HT-29 (cell line): ENCODE measurements at places on chromosomes 5 and 9.

GRCh38 chr9:123376218-123377071, 20.4 kb downstream of the CRB2 start:
- no peak for DNase-seq

DNA sequence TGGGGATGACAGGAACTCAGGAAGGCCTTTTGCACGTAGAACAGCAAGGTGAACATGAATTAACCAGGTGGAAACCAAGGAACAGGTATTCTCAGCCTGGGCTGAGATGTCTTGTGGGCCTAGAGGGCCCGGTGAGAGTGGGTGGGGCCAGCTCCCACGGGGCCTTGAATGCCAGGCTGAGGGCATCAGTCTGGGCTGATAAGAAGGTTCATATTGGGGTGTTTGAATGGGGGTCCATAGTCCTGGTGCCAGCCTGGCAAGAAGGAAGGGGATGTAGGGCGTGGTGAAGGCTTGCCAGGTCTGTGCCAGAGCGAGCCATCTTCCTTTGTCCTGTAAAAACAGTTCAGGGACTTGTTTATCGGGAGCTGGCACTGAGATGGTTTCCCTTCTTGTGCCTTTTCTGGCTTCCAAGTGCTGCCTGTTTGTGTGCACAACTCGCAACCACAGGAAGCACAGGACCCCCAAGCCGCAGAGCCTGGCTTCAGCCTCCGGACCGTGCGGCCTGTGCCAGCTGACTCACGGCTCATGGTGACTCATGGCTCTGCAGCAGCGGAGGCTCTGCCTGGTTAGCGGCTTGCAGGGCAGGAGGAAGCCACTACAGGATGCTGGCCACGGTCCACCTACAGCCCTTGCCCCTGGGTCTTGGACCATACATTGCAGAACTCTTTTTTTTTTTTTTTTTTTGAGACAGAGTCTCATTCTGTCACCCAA, 2.4 kb downstream of the CARD19 start:
- peak; percentile 82 for DNase-seq

DNA sequence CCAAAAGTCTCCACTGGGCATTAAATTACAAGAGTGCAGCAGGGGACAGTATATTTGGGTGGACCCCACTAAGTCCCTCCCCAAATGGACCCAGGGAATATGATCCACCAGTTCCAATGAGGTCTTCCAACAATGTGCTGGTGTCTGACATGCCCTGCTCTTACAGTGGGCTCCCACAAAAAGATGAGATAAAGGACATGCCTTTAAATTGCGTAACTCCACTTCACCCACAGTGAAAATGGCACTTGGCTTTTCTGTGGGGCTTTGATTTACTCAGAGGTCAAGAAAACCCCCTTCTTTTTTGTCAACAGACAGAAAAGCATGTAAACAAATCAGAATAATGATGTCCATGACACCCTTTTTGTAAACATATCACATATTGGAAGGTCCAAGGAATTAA, 336.5 kb downstream of the EBF1 start:
- DNase-seq = no peak

DNA sequence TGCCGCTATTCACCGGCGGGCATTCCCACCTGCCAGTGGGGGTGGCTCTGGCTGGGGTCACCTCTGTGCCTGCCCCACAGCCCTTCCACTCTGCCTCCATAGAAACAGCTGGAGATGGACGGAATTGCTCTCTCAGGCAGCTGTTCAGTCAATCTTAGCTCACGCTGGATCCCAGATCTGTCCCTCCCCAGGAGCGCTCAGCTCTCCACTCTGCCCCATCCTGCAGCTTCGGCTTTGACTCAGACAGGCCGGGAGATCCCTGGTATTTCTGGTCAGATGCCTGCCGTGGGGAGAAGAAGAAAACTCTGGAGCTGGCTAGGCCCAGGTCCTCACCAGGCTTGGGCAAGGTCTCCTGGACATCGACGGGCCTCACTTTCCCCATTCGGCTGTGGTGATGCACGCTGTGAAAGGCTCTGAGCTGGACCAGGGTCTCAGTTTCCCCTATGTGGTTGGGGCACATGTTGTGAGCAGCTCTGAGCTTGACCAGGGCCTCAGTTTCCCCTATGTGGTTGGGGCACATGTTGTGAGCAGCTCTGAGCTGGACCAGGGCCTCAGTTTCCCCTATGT, 7.6 kb upstream of the SLC9A3 start:
- no peak for DNase-seq

DNA sequence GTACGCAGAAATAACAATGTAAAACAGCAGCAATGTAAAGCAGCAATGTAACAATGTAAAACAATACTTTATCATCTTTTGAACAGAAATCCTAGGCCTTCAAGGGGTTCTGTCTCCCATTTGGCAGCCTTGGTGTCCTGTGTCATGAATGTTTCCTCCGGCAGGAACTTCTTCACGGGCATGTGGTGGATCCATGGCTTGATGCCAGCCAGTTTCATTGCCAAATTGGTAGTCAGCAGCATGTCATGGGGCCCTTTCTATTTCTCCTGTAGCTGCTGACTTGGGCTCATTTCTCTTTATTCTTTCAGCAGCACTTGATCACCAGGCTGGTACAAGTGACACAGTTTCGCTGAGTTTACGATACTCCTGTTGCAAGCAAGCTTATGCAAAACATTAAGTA, 275.3 kb downstream of the HTR1A start:
- no peak for DNase-seq

- DNase-seq = no peak
Observed at GRCh38 chr5:77607324-77607723, 31.2 kb downstream of the OTP start.

DNA sequence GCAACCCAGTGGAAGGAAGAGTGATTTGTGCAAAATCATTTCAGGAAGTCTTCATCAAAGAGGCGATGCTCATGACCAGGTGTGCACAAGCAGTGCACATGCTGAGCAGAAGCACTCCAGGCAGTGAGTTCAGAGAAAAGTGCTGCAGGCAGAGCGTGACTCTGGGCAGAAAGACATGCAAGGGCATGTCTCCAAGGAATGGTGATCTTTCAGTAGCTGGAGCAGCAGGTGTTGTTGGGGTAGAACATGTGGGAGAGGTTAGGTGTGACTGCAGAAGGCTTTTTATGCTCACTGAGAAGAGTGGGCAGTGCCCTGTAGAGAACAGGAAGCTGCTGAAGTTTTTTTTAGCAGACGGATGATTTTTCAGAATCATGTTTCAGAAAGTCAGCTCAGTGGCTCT, 545.4 kb upstream of the TLE4 start:
- DNase-seq = no peak

DNA sequence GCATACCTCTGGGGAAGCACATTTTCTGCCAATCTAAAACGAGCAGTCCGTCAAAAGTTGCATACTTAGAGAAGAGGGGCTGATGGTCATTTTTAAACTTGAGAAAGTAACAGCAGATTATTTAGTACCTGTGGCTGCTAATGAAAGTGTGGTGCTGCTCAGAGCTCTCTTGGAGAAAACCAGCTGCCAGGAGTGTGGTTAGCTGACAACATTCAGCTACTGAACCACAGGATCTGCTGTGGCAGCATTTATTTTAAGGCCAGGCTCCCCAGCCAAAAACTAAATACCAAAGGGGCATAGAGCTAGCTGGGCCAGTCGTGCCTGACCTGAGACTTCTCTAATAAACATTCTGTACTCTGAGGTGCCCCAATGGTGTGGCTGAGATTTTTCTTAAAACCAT, 203.6 kb downstream of the EDIL3 start:
- DNase-seq = no peak

GRCh38 chr5:160229190-160229742, at the start of gene FABP6:
Gene FABP6 (plus strand): TSS chr5:160229506. CDS start chr5:160229558, 52 bp downstream.
- DNase-seq = no peak

DNA sequence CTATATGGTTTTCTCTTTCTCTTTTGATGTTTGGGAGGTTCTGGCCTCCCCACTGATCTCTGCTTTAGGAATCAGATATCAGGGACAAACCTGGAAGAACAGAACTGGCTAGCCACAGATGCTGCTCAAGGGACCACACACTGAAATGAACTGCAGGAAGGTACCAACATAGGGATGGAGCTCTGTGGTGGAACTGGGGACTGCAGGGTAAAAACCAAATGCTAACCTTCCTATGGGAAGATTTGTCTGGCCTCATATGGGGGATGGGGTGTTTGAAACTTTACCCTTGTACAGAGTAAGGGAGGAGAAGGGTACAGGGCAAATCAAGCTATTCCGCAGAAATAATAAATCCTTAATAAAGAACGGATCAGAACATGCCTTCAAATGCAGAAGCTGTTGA, 49.4 kb downstream of the ELOVL7 start:
- DNase-seq = no peak

- DNase-seq = no peak
Observed at GRCh38 chr5:60185231-60186099, 291.9 kb upstream of the PDE4D start.

GRCh38 chr5:14597080-14597479, 15.5 kb downstream of the OTULINL start:
- DNase-seq = no peak

DNA sequence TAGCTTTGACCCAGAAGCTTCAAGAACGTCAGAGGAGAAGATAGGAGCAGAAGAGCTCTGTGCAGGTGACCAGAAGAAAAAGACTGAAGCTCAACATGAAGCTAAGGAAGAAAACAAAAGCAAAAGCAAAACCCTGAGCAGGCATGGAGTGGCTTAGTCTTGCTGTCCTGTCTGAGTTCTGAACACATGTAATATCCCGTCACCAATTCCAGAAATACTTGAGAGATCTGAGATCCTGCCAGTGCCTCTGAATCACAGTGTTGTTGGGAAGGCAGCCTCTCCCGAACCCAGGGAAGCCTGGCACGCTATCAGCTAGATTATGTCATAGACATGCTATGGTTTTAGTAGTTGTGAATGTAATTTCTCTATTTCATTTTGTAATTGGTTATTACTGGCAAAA, 235.7 kb downstream of the ICE1 start:
- DNase-seq = no peak

- no peak for DNase-seq
Observed at GRCh38 chr9:17600962-17601593, 22.2 kb downstream of the SH3GL2 start.

- DNase-seq = no peak
Observed at GRCh38 chr9:69444021-69444420, 119.0 kb downstream of the ENTREP1 start.

DNA sequence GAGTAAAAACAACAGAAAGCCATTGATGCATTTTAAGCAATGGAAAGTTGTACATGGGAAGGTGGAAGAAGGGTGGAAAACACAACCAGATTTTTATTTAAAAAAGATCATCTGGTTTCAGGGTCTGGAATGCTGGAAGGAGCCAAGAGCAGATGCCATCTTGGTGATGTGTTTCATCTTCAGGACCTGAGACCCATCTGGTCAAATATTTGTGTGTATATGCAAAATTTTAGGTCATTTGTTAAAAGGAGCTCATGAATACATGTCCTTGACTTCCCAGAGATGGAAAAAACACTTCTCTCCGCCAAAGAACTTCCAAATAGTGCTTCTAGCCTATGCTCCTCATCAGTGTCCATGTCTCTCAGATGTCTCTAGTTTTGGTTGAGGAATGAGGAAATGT, 110.6 kb upstream of the GDNF start:
- DNase-seq = no peak

- DNase-seq = no peak
Observed at GRCh38 chr5:67724412-67725135, 491.0 kb upstream of the PIK3R1 start.

GRCh38 chr5:72009280-72009679, 98.0 kb upstream of the MAP1B start:
- DNase-seq = no peak

- no peak for DNase-seq
Observed at GRCh38 chr5:82754036-82754746, 323.0 kb downstream of the TMEM167A start.

DNA sequence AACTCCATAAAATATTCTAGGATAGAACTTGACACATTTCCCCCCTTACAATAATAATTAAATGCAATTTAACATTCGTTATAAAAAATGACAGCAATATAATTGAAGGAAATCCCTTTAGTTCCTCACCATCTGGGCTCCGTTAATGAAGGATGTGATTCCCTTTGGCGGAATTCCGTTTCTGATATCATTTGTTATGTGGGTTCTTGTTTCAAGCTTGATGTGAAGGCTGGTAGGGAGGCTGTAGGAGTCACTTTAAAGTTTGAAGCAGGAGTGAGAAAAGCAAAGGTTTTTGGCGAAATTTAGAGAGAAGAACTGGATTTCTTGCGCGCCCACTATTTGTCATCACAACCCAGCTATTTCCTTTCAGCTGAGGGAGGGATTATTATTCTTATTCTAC, 4.0 kb downstream of the RGS7BP start:
- DNase-seq = no peak

DNA sequence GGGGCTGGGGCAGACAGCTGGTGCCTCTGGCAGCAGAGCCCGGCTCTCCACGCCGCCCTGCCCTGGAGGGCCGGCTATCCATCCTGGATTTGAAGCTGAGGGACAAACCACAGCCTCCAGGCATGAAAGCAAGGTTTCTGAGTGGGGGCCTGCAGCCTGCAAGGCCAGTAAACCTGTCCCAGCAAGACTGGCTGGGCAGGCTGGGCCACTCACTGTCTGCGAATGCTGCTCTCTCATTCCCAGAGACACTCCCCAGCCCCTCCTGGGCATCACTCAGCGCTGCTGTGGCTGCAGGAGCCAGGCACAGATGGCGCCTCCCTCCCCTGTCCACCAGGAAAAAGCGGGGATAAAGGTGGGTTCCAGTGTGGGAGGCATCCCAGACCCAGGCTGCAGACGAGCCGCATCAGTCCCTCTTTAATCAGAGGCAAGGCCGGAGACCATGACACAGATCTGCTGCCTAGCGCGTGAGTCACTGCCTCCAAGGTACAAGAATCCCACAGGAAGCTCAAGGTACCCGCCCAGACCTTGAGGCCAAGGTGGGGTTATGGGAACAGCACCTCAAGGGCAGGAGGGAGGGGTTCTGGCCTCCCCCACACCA, 118.0 kb downstream of the VAV2 start:
- DNase-seq = peak; percentile 40

DNA sequence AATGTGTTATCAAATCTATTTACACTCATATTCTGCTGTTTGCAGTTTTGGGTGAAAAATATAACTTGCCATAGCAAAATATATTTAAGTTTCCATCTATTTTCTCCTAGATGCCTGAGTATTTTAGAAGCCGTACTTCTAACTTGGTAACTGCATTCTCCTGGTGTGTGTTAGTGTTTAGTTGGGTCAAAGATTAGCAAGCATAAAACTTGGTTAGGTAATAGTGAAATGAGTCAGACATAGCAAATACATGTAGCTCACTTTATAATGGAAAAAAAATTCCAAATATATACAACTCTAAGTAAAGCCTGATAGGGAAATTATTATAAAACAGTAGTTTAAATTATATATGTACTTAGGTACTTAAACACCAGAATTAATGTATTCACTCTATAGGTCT, 640.7 kb upstream of the ST8SIA4 start:
- DNase-seq = no peak

DNA sequence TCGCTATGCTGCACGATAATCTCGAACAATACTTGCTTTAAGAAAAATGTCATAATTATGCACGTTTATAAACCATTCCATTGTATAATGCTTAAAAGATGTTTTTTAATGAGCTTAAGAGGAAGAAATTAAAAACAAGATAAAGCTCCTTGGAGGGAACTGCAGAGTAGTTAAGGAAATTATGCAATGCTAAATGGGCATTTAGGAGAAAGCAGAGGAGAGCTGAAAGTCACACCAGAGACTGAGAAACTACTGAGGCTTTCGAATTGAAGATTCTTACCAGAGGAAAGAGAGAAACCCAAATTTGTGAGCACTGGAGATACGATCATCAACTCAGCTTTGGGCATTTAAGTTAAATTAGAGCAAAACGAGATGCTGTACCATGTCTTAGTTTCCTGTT, 119.4 kb downstream of the CDH10 start:
- no peak for DNase-seq
